Cortex of kidney (tissue), 1 donor: ENCODE measurements at places on chromosomes 7 and 10.

DNA sequence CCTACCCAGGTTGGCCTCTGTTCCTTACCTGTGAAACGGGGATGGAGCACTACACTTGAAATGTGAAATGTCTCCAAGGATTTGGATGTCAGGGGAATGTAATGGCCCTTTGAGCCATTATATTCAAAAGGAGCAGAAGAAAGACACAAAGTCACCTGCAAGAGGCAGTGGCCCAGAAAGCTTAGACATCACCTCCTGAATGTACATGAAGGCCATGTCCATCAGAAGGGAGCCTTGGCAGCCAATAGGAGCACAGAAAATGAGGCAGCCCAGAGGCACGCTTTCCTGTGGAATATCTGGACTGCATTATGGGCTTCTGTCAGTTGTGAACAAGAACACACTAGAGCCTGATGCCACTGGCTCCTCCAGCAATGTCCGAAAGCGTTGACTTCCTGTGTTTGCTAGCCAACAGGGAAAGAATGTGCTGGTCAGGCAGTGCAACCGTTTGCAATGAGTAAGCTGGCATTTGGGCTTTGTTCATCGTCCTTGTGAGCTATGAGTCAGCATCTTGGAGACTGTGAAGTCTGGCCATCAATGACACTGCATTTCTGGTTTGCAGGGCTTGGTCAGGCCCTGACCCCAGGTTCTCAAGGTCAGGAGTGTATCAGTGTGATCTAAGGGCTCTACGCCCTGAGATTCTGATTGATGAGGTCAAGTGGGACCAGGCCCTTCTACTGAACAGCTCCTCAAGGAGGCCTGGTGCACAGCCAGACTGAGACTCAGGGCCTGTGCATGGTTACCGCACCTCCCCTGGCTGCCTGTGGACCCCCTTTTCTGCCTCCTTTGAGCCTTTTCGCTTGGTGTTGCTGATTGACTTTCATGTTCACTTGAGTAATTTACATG lies 222.4 kb downstream of the RPS24 start:
- no peak for DNase-seq

- DNase-seq = no peak
Measured at GRCh38 chr7:137304624-137305235, 38.8 kb downstream of the PTN start.

- no peak for DNase-seq
Measured at GRCh38 chr7:117074378-117074777, 121.1 kb downstream of the ST7 start.

DNA sequence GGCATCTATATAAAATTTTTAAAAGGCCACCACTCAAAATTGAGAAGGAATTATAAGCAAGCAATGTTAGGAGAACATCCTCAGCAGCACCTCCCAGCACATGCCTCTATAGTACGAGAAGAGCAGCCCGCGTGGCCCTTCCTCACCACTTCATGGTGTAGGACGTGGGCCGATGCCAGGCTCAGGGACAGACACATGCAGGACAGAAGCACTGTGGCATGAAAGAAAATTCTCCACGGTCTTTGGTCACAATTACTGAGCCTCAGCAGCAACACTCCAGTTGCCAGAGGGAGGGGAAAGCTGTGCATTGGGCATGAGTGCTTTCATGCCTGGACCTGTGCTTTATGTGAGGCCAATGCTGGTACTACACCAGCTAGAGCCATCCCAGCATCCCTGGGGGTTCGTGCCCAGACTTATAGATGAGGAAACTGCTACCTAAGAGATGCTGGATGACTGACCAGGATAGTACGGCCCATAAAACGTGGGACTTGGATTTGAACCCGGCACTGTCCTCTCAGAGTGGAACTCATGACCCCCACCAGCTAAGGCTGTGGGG lies 164.7 kb downstream of the ADAM12 start:
- no peak for DNase-seq

DNA sequence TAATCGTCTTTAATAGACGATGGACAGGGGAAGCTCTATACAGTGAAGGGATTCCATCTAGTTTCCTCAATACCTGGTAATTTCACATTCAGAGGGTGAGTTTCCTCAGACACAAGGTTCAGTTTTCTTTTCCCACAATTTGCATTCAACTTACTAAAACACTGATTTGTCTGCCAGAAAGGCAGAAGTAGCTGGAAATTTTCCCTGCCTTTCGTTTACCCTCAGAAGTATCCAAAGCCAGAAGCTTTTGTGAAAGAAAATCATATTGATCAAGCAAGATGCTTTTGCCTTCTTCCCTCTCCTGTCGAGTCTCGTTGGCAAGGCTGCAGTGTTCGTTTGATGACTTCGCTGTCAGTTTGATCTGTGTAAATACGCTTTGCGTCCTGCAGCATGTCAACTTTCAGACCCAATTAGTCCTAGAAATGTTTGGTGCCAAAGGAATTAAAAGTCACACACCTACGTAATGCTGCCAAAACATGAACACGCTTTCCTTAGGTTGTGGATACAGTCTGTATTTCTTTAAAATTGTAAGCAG lies 631.9 kb upstream of the FOXK1 start:
- no peak for DNase-seq

DNA sequence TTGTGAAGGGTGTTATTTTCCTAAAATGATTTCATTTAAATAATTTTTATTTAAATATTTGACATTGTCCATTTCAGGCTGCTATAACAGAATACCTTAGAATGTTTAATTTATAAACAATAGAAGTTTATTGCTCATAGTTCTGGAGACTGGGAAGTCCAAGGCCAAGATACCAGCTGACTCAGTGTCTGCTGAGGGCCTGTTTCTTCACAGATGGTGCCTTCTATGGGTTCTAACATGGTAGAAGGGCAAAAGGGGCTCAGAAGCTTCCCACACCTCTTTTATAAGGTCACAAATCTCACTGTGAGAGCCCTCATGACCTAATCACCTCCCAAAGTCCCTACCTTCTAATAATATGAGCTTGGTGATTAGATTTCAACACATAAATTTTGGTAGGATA lies 50.7 kb downstream of the MTURN start:
- no peak for DNase-seq

DNA sequence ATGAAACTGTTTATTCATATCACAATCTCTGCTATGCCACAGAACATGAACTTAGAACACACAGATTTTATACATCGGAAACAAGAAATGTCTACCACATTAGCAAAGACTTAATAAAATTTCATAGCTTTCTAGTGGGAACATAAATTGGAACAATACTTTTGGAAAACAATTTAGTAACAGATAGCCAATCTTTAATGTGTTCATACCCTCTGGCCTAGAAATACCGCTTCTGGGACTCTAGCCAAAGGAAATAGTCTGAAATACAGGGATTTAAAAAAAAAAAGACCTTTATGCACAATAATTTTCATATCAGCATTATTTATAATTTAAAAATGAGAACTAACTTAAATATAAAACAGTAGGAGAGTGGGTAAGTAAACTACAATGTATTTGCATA lies 168.5 kb downstream of the PLXNA4 start:
- no peak for DNase-seq

- DNase-seq = no peak
Measured at GRCh38 chr7:20152511-20152910, 64.7 kb downstream of the MACC1 start.

- DNase-seq = no peak
Measured at GRCh38 chr7:36657036-36657660, 67.1 kb downstream of the AOAH start.

DNA sequence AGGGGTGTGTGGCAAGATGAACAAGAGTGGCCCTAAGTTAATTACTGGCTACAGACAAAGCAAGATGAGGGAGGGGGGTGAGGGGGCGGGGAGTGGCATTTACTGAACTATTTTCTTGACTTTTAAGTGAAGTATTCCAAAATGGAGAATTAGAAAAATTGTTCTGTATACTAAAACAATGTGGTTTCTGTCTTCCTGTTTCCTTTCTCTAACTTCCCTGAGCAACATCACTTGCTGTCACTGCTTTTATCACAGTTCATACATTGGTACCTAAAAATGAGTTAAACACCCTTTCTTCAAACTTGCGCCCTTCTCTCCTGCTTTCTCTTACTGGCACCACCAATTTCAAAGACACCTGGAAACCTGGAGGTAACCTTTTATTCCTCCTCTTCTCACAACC lies 21.6 kb downstream of the PDZD8 start:
- no peak for DNase-seq

DNA sequence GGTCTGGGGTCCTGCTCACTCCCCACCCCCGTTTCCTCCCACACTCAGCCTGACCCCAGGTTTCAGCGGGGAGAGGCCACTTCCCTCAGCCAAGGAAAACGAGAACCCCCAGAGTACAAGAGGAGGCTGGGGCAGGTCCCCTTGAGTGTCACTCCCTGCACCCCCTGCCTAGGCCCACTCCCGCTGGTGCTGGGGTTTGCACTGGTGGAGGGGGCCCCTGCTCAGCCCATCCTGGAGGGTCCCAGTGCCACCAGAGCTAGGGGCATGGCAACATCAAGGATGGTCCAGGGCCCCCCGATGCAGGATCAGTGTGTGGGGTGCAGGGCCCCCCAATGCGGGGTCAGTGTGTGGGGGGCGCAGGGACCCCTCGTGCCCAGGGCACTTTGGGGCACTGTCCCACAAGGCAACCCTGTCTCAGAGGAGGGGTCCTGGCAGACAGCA lies 70.5 kb upstream of the KCTD7 start:
- DNase-seq = no peak

DNA sequence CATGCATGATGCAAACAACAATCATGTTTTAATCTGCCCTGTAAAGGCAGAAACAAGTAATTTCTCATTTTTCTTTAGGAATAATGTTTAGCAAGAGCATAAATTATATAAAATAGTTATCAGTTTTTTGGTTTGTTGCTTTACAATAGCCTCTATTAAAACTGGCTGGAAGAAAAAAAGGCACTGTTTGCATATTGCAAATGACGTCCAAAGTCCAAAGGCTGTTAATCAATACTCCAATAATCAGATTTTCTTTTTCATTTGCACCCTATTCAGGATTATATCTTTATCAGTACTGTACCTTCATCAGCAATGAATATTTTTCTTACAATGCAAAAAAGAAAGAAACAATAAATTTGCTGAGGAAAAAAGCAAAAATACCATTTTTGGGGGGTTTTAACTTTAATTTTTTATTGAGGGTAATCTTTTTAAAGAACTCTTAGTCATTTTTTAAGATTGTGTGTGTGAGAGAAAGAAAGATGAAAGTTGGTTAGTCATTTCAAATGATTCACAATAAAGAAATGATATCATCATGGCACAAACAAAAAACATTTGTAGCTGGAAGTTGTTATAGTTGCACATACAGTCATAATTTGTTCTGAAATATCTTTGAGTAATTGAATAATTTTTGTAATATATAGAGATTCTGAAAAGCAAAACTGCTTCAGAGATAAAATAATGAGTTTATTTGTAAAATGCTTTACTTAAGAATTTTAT lies 44.4 kb upstream of the AKR1C2 start:
- no peak for DNase-seq

DNA sequence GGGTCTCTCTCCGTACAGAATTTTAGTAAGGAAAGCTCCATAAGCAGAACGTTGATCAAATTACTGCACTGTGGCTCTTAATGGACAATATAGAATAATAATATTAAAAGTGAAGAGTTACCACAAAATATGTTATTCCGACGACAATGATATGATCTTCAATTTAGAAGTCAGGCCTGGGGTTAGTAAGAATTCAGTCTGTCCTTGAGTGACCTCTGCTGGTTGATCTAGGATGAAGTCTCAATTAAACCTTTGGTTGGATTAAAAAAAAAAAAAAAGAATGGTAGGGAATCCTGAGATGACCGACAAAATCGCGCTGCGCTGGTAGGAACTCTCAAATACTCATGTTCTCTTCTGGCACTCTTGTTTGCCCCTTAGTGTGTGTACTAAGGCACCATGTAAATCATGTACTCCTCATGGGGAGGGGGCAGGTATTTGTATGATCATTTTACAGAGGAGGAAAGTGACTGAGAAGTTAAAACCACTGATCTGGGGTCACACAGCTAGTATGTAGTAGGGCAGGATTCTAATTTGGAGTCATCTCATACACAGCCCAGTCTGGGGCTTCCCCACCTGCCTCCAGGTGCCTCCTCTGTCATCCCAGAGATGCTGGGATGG lies 161.3 kb upstream of the NPVF start:
- no peak for DNase-seq

DNA sequence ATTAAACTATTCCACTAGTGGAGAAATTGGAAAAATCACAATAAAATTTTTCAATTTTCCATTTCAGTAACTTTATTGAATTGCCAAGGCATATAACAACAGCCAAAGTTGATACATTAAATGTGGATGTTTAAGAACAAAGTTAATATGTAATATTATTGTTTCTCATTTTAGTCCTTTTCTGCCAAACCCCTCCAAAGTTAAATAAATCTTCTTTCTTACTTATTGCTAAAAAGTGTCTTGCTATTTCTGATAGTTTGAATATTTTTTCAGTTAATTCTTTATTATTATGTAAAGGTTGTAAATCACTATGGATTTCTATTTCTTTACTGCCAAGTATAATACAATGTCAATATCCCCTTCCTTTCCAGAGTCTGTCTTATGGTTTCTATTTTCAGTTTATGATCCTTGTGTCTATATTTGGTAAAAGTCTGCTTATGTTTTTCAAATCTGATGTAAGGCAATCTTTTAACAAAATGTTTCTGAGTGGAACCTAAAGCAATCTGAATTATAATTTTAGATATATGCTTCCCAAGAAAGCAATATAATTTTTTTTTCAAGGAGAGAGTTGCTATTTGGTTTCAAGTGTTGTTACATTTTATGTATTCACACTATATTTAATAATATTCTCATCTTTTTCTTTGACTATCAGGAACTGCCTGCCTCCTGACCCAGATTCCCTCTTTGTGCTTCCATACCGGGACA lies 80.3 kb upstream of the RHOBTB1 start:
- DNase-seq = no peak

- peak; percentile 16 for DNase-seq
Measured at GRCh38 chr10:21173802-21174714, 276.9 kb upstream of the NEBL start.

DNA sequence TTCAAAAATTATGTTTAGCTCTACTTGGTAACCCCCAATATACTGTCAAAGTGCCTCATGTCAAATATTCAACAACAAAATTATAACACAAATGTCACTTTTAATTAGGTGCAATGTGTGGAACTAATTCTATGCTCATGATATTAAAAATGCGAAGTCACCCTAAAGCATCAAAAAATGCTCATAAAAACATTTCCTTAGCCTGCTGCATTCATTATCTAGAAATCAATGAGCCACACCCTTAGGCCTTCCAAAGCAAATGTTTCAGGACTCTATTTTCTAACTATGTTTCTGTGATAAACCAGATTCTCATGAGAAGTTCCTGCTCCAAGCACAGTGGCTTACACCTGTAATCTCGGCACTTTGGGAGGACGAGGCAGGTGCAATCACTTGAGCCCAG lies 75.0 kb upstream of the ANK3 start:
- no peak for DNase-seq

- no peak for DNase-seq
Measured at GRCh38 chr7:158129037-158130022, 458.3 kb downstream of the PTPRN2 start.
